SK-N-SH treated with all-trans-retinoic acid at 6 μM for 48 hours (cell line): ENCODE measurements at places on chromosomes 13 and 19.

DNA sequence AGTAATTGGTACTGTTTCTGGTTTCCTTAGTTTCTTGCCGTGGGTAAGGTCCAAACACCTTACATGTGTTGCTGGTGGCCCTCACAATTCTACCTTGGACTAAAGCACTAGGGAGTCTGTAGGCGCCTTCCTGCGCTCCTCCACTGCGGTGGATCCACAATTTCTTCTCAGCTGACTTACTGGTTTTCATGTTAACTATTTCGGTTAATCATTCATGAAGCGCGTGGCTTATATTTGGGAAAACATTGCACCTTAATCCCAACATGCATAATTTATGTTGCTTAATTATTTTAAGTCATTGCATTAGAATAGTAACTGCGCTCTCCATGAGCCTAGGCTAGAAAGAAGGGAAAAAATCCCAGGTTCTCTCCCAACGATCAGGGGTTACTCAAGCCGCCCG, 37.7 kb downstream of the ARHGEF7 start:
- no peak; the same call in 2 of the 3 replicates for ATAC-seq

DNA sequence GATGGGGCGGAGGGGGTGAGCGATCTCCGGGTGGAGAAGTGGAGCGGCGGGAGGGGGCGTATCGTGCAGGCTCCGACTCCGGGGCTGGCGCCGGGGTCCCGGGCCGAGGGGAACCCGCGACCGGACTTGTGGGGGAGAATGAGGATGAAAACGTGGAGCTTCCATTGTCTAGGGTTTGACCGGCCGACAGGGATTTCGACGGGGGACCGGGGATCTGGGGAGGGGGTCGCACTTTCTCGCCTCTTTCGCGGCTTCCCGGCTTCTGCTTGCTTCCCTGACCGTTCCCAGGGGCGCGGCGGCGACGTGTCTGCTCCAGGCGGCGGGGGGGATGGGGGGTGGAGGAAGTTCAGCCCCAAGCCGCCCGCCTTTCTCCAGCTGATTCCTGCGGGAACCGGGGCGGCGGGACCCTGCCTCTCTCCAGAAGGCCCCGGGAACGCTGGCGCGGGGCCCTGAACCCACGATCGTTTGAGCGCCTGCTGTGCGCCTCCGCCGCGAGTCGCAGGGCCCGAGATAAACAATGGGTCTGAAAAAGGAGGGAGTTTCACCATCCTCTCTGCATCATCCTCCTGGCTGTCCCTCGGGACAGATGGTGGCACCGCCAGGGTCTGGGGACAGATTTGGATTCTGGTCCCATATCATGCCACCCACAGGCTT, 790 bp downstream of the TPM4 start:
- ATAC-seq: no peak

- no peak for ATAC-seq
These were observed 82.7 kb upstream of the SLC15A1 start for GRCh38 chr13:98835156-98835555.

GRCh38 chr13:98405107-98405571, 171.8 kb downstream of the STK24 start:
- 0 out of 3 replicates have a peak, but pooled peaks have one; percentile 28 for ATAC-seq

- ATAC-seq: no peak
These were observed 5.6 kb downstream of the CACTIN start for GRCh38 chr19:3620817-3621547.

- no peak for ATAC-seq
These were observed 3.7 kb upstream of the FCER2 start for GRCh38 chr19:7705387-7706187.

- no peak for ATAC-seq
These were observed 12.8 kb downstream of the C3 start for GRCh38 chr19:6707658-6708018.

GRCh38 chr19:3608079-3608641, 1.5 kb upstream of the TBXA2R start:
- no peak for ATAC-seq
